ENCODE measurements at places on chromosomes 5 and 9.

- no peak for DNase-seq
Observed at GRCh38 chr9:71681708-71682272, 86.5 kb downstream of the CEMIP2 start.

DNA sequence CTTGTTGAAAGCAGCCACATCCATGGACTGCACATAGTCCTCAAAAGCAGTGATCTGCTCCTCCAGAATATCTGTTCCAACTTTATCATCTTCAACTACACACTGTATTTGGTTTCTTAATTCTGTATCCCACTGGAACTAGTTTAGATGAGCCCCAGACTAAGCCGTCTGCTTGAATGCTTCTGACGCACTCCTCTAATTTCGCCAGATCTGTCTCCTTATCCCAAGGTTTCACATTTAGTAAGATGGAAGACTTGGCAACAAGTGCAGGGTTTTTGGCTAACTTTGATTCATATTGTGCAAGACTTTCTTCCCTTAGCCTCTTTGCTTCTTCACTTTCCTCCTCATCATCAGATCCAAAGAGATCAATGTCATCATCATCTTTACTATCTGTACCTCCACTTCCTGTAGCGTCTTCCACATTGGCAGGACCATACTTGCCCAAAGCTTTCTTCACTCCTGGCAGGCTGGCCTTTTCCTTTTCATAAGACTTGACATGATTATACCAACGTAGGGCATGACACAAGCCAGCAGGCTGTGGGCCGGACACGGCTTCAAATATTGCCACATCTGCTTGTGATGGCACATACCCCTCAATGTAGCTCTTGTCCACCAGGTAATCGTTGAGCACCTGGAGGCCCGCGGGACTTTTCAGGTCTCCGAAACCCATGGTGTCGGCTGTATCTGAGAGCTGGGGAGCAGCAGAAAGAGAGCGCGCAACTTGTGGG is 56.2 kb upstream of the PIK3R1 start:
- DNase-seq: no peak

GRCh38 chr5:134103998-134104654 is 10.4 kb upstream of the TCF7 start:
- no peak for DNase-seq

- DNase-seq: no peak
Observed at GRCh38 chr5:73469878-73470277, 21.3 kb upstream of the FOXD1 start.

GRCh38 chr9:24817756-24818155 is 272.1 kb upstream of the IZUMO3 start:
- DNase-seq: no peak

GRCh38 chr5:9698125-9698826 is 68.1 kb upstream of the TAS2R1 start:
- DNase-seq: no peak

DNA sequence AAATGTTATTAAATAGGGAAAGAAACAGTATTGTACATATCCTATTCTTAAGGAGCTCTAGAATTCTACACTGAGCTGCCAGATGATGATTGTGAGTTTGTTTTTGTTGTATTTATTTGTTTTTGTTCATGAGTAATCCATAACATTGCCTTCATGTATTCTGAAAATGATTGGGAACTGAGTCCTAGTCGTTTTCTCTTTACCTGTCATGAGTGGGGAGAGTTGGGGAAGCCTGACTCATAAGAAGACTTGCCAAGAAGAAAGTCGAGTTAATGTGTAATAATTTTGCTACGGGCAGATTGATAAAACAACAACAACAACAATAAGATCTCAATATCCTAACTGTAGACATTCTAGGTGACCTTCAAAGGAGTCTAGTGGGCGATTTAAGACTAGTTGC is 103.8 kb downstream of the ANKRD55 start:
- no peak for DNase-seq

- DNase-seq: no peak
Observed at GRCh38 chr9:37104183-37104889, 16.0 kb upstream of the ZCCHC7 start.

DNA sequence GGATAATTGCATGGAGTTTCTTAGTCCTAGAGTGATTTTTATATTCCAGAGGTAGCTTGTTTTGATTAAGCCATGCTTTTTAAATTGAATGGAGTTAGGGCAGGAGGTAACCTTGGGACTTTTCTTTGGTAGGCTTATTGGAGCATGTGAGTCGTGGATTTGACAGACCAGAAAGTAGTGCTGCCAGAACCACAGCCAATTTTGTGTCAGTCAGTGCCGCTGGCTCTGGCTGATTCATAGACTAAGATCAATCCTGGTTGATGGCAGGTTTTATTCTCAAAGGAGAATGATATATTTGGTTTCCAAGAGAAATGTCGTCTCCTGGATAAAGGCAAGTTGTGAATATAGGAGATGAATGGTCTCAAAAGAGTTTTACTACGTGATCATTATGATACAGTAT is 20.3 kb downstream of the RAI14 start:
- DNase-seq: no peak

GRCh38 chr9:114953959-114954358 is 23.6 kb upstream of the TNFSF8 start:
- DNase-seq: no peak

DNA sequence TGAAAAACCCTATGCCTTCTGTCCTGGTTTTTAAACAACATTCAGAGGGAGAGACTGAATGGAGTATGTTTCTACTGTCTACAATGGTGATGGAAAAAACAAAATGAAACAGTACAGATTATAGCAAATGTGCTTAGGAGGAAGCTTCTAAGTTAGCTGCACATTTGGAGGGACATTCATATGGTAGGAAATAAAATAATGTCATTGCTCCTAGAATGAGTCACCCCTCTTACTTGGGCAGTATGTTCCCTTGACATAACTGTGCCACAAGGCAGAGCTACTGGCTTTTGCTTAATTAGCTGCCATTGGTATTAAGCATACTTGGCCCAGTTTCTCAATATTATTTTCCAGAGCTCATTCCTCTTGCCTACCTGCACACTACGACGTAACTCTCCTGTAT is 128.9 kb downstream of the GDNF start:
- no peak for DNase-seq

DNA sequence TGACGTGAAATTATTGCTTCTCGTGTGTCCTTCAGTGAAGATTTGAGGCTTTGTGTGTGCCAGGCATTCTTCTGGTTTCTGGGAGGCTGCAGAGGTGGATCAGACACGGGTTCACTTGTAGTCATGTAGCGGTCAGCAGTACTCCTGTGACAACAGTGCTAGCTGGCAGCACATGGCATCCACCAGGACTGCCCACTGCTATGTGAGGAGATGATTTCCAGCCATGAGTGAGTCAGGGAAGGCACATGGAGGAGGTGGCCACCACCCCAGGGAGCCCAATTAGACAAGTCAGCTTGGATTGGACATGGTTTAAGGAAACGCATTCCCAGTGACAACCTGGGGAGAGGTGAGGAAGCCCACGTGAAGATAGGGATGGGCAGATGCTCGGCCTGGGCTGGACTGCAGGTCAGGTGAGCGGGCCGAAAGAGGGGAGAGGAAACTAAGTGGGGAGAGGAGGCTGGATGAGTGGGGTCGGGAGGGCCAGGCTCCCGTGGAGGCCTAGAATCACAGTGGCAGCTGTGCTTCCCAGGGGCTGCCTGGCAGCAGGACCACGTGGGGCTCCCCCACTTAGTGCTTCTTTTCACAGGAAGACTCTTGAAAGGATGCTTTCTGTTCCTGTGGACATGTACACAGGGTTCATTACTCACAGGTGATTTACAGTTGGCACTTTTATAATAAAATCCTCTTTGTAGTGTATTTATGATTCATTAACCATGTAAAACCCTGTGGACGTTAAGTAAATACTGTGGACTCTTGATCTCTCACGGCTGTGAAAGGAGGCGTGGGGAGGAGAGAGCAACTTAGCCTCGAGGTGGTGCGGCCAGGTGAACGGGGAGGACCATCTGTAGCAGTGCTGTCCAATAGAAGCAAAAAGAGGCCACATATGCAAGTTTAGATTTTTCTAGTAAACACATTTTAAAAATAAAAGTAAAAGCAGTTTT is 80.0 kb upstream of the OTULINL start:
- DNase-seq: no peak

DNA sequence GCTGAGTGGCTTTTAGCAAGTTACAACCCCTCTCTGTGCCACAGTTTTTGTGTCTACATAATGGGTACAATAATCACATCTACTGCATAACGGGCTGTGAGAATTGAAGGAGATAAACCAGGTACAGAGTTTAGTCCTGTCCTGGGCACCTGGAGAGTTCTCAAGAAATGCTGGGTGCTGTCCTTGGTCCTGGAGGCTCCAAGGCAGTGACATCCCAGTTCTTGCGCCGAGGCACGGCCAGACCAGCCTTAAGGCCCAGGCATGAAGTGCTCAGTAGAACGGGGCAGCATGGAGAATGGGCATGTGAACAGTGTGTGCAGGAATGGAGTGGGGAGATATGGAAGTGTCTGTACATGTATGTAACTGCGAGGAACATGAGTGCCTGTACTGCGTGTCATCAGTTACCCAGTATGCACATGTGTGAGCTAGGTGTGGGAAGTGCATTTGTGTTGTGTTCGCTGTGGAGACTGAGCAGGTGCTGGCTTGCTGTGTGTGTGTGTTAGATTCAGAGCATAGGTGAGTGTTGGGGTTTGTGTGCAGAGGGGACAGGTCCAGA is 6.3 kb upstream of the UNC5A start:
- peak; percentile 69 for DNase-seq

- no peak for DNase-seq
Observed at GRCh38 chr9:95211028-95211427, 106.5 kb downstream of the FANCC start.

GRCh38 chr9:90855208-90855902 is 53.7 kb downstream of the SYK start:
- no peak for DNase-seq
